ENCODE measurements at places on chromosomes 7 and 10.

- no peak for DNase-seq
Measured at GRCh38 chr10:42984761-42985325, 92.0 kb upstream of the RET start.

DNA sequence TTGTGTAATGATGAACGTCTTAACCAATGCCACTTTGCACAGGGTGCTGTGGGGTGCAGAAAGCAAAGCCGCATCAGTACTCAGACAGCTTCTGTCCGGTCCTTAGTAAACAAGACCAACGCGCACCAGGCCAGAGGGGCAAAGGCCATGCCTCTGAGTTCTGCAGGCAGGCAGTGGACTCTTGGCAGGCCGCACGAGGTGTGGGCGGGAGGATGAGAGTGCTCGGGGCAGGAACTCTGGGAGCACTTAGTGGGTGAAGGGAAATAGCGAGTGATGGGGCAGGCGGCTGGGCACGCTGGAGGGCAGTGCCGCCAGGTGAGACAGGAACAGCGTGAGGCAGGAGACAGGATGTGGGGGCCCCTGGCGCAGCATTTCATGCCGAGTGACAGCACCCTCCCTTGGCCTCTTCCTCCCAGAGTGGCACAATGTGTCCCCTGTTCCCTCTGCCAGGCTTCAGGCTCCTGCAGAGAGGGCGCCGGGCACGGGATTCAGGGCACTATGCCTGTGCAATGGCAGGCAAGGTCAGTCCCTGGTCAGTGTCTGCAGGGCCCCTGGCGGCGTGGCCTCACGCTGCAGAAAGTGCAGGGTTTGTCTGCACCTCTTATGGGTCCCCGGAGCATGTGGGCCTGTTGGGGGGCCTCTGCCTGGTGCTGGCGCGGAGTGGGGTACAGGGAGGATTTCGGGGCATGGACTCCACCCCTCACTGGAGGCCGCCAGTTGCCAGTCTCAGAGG is 60.4 kb downstream of the VIPR2 start:
- no peak for DNase-seq

GRCh38 chr10:48996329-48996728 is 56.7 kb upstream of the LRRC18 start:
- DNase-seq: no peak

GRCh38 chr10:75617485-75618155 is 186.2 kb downstream of the LRMDA start:
- DNase-seq: peak; percentile 46

DNA sequence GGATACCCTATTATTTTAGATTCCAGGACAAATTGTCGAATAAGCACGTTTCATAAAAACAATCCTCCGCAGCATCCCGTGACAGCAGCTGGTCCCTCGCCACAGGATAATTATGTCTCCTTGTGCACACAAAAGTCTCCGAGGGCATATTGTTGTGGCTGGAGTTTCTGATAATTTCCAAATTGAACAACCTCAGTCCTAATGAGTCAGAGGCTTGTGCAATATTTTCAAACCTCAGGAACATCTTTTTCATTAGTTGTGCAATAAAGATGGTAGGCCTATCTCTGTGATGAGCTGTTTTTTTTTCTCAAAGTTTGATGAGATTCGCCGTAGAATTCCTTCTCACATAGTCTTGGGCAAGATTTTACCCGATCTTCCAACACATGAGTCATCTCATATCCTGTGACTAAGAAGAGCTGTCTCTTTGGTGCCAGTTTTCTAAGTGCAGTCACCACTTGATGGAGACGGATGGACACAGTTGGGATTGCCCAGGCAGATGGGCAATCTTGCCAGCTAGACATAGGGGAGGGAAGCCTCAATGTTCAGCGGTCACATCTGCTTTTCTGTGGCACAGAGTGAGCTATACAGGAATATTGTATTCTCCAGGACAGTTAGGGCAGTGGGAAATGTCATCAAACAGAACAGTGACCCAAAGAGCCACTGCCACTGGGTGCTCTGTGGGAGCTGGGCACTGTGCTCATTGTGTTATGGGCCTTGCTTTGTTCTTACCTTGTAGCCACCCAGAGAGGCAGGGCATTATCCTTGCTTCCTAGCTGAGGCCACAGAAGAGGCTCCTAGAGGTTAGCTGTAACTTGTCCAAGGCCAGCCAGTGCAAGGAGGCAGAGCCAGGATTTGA is 7.8 kb downstream of the HTRA1 start:
- peak; percentile 94 for DNase-seq

- peak; percentile 52 for DNase-seq
Measured at GRCh38 chr7:4683884-4684565, 1.9 kb downstream of the FOXK1 start.

- DNase-seq: no peak
Measured at GRCh38 chr10:113347508-113347907, 205.3 kb upstream of the HABP2 start.

GRCh38 chr7:28889290-28889689 is 68.8 kb downstream of the TRIL start:
- DNase-seq: no peak

GRCh38 chr10:62614389-62615157 is 189.9 kb upstream of the ADO start:
- DNase-seq: peak; percentile 86

- no peak for DNase-seq
Measured at GRCh38 chr10:60394446-60394845, 4.8 kb upstream of the ANK3 start.

- no peak for DNase-seq
Measured at GRCh38 chr7:157295338-157295737, 41.5 kb upstream of the DNAJB6 start.

- DNase-seq: no peak
Measured at GRCh38 chr10:17010363-17011145, 119.1 kb downstream of the CUBN start.

GRCh38 chr7:3028071-3028757 is 15.5 kb downstream of the CARD11 start:
- no peak for DNase-seq

DNA sequence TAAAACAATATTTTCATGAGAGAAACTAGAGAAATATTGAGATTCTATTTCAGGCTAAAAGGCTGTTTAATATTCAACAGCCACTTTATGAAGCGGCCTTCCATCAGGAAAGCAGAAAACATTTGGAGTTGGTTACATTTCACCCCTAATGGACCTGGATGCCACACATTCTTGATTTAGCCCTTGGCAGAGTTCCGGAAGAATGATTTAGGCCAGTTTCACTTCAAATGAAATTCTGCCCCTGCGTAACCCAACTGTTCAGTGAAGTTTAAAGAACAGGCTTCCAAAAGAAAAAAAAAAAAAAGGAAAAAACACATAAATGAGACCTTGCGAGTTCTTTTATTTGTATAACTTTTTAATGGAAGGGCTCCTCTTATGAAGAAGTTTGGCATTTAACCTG is 239.2 kb upstream of the AKR1E2 start:
- no peak for DNase-seq

DNA sequence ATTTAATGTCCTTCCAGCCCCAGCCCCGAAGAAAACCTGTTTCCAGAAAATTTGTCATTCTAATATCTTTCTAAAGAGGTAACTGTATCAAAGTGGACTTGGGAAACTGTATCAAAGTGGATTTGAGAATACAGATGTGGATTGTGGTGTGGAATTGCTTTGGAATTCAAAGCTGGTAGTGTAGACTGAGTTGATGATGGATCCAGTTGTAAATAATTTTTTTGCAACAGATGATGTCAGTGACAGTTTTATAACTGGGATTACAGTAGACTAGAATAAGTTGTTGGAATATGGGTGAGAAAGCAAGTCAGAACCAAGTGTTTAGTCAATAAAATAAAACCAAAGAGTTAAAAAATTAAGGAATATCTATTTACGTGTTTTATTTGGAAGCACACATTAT is 202.1 kb downstream of the LRMDA start:
- DNase-seq: no peak

DNA sequence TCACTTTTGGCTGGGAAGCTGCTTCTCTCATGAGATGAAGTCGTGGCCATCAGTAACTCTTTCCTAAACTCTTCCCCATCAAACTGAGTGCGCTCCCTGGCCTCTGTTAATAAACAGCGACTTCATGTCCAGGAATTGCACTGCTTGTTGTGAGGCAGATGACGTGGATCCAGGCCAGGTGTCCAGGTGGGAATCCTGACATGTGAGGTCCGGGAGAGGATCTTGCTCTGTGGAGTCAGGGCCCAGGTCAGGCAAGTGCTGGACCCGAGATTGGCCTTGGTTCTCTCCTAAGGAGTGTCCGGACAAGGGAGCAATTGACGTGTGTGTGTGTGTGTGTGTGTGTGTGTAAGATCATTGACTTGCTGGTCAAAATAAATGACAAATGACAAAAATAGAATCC is 362.7 kb downstream of the GLRX3 start:
- DNase-seq: no peak

- DNase-seq: no peak
Measured at GRCh38 chr10:108840944-108841343, 1082.4 kb downstream of the XPNPEP1 start.

DNA sequence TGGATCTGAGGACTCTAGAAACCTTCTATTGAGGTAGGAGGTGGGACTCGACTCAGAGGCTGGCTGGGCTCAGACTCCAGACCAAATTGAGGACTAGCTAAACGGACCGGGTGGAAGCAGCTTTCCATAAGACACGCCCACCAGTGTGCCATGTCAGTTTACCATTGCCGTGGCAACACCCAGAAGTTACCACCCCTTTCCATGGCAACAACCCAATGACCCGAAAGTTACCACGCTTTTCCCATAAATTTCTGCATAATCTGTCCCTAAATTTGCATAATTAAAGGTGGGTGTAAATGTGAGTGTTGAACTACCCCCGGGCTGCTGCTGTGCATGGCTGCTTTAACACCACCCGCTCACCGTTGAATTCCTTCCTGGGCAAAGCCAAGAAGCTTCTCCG is 58.9 kb downstream of the MICALL2 start:
- no peak for DNase-seq

GRCh38 chr10:18400906-18401245 is 250.5 kb downstream of the NSUN6 start:
- DNase-seq: no peak

- DNase-seq: no peak
Measured at GRCh38 chr7:124765401-124766352, at the start of gene GPR37. Gene GPR37, minus strand, starts transcription at chr7:124765792. Its CDS starts 816 bp downstream, at chr7:124764976.

DNA sequence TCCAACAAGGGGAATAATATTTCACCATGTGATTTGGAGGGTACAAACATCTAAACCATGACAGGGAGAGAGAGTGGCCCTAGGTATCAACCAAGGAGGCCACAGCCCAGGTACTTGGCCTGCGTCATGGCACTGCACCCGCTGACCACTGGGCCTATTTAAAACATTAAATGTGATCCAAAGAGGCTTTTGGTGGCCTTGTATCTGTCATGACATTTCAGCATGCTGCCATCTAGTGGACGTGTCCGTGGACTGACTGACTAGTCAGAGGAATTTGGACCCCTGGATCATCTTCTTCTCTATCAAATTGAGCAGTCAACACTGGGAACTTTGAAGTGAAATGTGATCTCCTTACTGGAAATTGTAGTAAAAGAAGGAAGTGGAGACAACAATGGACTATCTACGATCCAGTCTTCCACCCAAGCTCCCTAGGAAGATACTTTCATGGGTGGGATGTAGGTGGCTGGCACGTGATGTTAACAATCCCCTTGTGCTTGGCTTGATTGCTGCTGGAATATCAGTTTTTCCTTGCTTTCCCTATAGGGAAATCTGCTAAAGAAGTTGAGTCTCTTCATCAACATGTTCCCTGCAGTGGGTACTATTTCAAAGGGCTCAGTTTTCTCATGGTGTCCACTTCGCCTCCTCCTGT is 24.6 kb upstream of the ITGA8 start:
- no peak for DNase-seq

GRCh38 chr10:85638797-85639196 is 727.8 kb downstream of the GRID1 start:
- DNase-seq: no peak

DNA sequence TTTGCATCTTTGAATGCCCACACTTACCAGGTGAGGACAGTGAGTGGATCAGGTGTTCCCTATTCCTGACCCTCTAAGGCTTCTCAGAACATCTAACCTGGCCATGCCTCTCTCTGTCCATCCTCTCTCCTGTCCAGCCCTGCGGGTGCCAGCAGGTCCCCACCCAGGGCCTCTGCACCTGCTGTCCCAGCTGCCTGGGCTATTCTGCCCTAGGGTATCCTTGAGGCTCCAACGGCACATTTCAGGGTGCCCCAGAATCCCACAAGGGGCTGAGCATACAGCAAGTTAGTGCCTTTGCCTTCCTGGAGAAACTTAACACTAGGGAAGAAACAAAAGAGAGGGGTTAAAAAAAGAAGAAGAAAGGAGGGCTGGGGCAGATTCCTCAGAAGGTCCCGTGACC is 107.4 kb downstream of the UNCX start:
- DNase-seq: no peak

DNA sequence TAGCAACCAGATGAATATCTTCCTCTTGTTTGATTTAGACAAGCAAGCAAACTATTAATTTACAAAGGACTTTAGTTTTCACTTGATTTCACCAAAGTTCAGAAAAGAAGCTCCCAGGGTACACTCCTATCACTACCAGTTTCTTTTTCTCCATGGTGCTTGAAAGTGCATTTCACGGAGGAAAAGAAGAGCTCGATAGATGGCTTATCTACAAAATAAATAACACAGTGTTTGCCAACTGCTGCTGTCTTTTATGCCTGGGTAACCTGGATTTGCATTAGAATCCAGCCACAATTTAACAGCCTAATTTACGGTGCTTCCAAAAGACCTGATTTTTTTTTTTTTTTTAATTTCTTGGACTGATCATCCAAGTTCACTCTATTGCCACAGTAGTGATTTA is 275.7 kb downstream of the GPR37 start:
- no peak for DNase-seq

DNA sequence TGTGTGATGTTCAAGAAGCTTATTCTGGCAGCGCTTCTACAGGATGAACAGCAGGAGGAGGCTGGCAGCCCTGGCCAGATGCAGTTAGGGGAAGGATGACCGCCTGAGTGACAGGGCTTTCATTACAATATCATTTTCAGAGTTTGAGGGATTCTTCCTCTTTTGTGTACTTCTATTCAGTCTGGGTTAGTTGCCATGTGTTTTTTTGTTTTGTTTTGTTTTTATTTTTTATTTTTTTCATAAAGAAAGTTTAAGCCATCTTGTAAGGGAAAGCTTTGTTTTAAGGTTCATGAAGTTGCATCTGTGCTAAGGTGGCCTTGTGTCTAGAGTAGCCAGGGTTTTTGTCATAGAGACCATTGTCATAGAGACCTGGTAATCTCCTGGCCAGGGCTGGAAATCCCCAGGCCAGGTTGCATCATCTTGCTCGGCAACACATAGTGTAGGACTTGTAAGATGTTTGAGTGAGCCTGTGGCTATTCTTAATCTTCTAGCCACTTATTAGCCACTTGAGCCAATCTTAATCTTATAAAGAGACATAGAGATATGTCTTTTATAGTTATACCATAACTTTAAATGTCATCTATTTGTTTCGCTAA is 230.5 kb upstream of the TMEM229A start:
- DNase-seq: no peak

GRCh38 chr10:110867807-110868465 is 3.8 kb upstream of the PDCD4 start:
- DNase-seq: no peak

- no peak for DNase-seq
Measured at GRCh38 chr7:138449580-138449979, 10.5 kb upstream of the TRIM24 start.

GRCh38 chr10:6123532-6123931 is 34.7 kb downstream of the RBM17 start:
- peak; percentile 82 for DNase-seq

All from CD14-positive monocyte (primary cell).